ENCODE measurements at places on chromosomes 1 and 21. TPM values are rescaled to one million over a fixed set of nuclear protein-coding genes. Genes with fewer than 3 reads are reported as not detected.

DNA sequence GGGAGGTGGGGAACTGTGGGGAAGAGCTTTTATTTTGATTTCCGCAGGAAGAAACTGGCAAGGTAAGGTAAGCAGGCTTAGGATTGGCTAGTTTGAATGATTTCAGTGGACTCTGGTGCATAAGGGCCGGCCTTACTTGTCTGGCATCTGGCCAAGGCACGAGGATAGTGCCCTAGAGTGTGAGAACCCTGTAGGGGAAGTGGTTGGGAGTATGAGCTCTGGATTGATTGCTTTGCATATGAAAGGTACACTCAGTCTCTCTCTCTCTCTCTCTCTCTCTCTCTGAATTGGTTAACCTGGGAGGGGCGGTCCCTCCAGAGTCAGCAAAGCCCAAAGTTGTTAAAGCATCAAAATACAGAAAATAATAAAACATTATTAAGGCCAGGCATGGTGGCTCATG is 463.0 kb downstream of the SIPA1L2 start:
- no peaks in the 10 kb centered on the region for H3K36me3 ChIP-seq
- no peaks in the 10 kb centered on the region for H3K4me1 ChIP-seq
- no peaks in the 10 kb centered on the region for H3K27me3 ChIP-seq
- no peak overlapping the region for H3K27ac ChIP-seq
- H3K4me3 ChIP-seq = no peak overlapping the region

DNA sequence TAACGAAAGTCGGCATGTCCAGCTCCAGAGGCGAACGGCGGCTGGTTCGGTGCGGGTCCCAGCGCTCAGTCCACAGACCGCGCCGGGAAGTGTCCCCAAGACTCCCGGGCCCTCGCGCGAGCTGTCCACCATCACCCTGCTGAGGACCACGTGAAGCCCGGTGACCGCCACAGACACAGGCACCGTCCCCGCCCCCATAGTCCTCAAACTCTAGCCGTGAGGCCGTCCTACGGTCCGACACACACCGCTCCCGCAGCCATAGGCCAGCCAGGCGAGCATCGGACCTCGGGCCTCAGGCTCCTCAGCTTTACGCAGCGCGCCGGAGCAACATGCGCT is 535 bp downstream of the SETD4 start:
- no peak for DNase-seq
- H3K27me3 ChIP-seq = no peaks in the 10 kb centered on the region
- peaks cover 12% of the 10 kb centered on the region for H3K36me3 ChIP-seq
- H3K27ac ChIP-seq = peak overlapping the region; percentile 90

DNA sequence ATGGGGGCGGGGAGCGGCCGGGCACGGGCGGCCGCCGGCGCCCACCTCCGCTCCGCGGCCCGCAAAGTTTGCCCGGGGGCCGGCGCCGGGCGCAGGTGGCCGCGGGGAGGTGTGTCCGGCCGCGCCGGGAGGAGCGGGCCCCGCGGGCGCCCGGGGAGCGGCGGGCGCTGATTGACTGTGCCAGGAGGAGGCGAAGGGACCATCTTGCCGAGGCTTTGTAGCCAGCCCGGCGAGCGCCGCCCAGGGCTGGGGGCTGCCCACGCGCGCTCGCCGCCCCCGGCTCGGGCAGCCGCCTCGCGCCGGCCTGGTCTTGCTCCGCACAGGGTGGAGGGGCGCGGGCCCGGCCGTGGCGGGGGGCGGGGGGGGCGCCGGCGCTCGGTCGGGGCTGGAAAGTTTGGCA is 432 bp downstream of the EPHB2 start:
- peak; percentile 53 for DNase-seq
- no peak overlapping the region for H3K27ac ChIP-seq
- peaks cover 29% of the 10 kb centered on the region for H3K4me1 ChIP-seq
- H3K27me3 ChIP-seq = peaks cover 12% of the 10 kb centered on the region

DNA sequence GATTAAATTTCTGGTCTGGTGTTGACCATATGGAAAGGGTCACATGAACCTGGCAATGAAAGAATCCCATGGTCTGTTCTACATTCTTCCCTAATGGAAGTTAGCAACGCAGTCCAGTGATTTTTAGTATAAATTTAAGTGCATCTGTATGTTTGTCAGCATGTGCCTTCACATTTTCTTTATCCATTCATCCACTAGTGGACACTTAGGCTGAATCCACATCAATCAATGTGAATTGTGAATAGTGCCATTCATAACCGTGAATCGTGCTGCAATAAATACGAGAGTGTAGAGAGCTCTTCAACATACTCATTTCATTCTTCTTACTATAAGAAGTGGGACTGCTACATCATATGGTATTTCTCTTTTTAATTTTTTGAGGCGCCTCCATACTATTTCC is 12.7 kb upstream of the IFI16 start:
- H3K27ac ChIP-seq = no peak overlapping the region
- H3K27me3 ChIP-seq = no peaks in the 10 kb centered on the region
- peaks cover 11% of the 10 kb centered on the region for H3K4me1 ChIP-seq
- no peaks in the 10 kb centered on the region for H3K36me3 ChIP-seq
- no peak overlapping the region for H3K4me3 ChIP-seq
- no peak for DNase-seq

- H3K36me3 ChIP-seq = no peaks in the 10 kb centered on the region
- H3K4me1 ChIP-seq = peaks cover 70% of the 10 kb centered on the region
- no peaks in the 10 kb centered on the region for H3K27me3 ChIP-seq
- H3K27ac ChIP-seq = no peak overlapping the region
Measured at GRCh38 chr1:116379057-116379630, 6.1 kb downstream of the ATP1A1 start.

- no peak for DNase-seq
- no peak overlapping the region for H3K27ac ChIP-seq
- H3K4me3 ChIP-seq = no peak overlapping the region
Measured at GRCh38 chr1:94727846-94728715, 92.1 kb upstream of the SLC44A3 start.

- no peak overlapping the region for H3K4me3 ChIP-seq
- no peaks in the 10 kb centered on the region for H3K27me3 ChIP-seq
- DNase-seq = no peak
- no peaks in the 10 kb centered on the region for H3K36me3 ChIP-seq
Measured at GRCh38 chr1:77834771-77835334, 53.6 kb upstream of the NEXN start.

DNA sequence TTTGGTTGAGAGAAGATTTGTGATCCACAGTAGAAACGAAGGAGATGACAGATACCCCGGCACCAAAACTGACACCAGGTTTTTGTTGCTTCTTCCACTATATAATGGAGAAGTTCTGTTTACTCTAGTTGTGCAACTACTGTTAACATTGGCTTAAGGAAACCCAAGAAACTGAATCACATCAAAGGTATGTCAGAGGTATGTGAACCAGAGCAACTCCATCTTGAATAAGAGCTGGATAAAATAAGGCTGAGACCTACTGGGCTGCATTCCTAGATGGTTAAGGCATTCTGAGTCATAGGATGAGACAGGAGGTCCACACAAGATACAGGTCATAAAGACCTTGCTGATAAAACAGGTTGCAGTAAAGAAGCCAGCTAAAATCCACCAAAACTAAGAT is 173.7 kb upstream of the CAMK1G start:
- no peak overlapping the region for H3K27ac ChIP-seq
- DNase-seq = no peak
- no peak overlapping the region for H3K4me3 ChIP-seq
- peaks cover 24% of the 10 kb centered on the region for H3K4me1 ChIP-seq
- H3K27me3 ChIP-seq = no peaks in the 10 kb centered on the region

- no peak overlapping the region for H3K27ac ChIP-seq
- no peaks in the 10 kb centered on the region for H3K27me3 ChIP-seq
- DNase-seq = no peak
- H3K4me3 ChIP-seq = no peak overlapping the region
- H3K4me1 ChIP-seq = no peaks in the 10 kb centered on the region
- no peaks in the 10 kb centered on the region for H3K36me3 ChIP-seq
Measured at GRCh38 chr1:232965912-232966217, 15.5 kb downstream of the NTPCR start.

- H3K27ac ChIP-seq = no peak overlapping the region
- H3K36me3 ChIP-seq = no peaks in the 10 kb centered on the region
- no peak overlapping the region for H3K4me3 ChIP-seq
- no peaks in the 10 kb centered on the region for H3K4me1 ChIP-seq
- DNase-seq = no peak
Measured at GRCh38 chr1:74280642-74281396, 45.6 kb downstream of the TNNI3K start.

GRCh38 chr1:90959352-90960206 is 62.3 kb downstream of the ZNF644 start:
- no peaks in the 10 kb centered on the region for H3K27me3 ChIP-seq
- H3K4me1 ChIP-seq = no peaks in the 10 kb centered on the region
- no peak for DNase-seq
- no peak overlapping the region for H3K4me3 ChIP-seq
- H3K27ac ChIP-seq = no peak overlapping the region

- peak overlapping the region; percentile 15 for H3K4me3 ChIP-seq
- H3K4me1 ChIP-seq = peaks cover 18% of the 10 kb centered on the region
- H3K36me3 ChIP-seq = no peaks in the 10 kb centered on the region
- peak; percentile 61 for DNase-seq
- peak overlapping the region; percentile 89 for H3K27ac ChIP-seq
Measured at GRCh38 chr21:28639737-28640136, 352.9 kb downstream of the LTN1 start.

- H3K4me3 ChIP-seq = no peak overlapping the region
- H3K27ac ChIP-seq = no peak overlapping the region
- DNase-seq = no peak
- H3K36me3 ChIP-seq = no peaks in the 10 kb centered on the region
- no peaks in the 10 kb centered on the region for H3K27me3 ChIP-seq
- peaks cover 31% of the 10 kb centered on the region for H3K4me1 ChIP-seq
Measured at GRCh38 chr1:29519788-29520110, 283.4 kb downstream of the PTPRU start.

- DNase-seq = no peak
- no peaks in the 10 kb centered on the region for H3K27me3 ChIP-seq
- H3K4me1 ChIP-seq = no peaks in the 10 kb centered on the region
- no peak overlapping the region for H3K27ac ChIP-seq
- no peak overlapping the region for H3K4me3 ChIP-seq
Measured at GRCh38 chr1:240363315-240363714, 248.6 kb downstream of the GREM2 start.

DNA sequence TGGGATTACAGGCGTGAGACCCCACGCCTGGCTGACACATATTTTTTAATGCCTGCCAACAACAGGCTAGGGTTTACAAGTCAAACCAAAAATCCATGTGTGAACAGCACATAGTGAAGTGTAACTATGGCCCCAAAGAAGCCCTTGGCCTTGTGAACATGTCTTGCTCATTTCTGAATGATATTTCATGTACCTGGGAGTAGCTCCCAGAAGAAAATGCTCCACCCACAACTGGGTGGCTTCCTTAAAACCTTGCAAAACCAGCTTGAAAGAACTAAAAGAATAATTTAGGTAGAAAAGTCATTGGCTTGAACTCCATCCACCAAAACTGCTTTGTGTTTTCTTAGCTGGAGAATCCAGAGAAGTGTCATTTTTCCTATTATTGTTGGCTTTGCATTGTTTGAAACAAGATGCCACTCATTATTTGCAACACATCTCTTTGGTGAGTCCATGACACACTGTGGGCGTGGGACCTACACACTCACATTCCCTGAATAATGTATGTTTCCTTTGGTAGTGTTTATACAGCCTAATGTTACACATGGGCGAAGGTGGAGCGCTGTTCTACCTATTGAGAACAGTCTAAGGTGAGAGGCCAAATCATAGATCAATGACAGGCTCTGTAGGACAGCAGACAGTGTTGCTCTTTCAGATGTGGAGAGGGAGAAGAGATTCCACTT is 28.5 kb upstream of the SDE2 start:
- H3K27ac ChIP-seq = no peak overlapping the region
- no peak for DNase-seq
- H3K4me3 ChIP-seq = no peak overlapping the region

GRCh38 chr1:16612332-16613172 is 812 bp downstream of the NBPF1 start:
- peak; percentile 88 for DNase-seq
- peak overlapping the region; percentile 51 for H3K4me3 ChIP-seq
- no peaks in the 10 kb centered on the region for H3K36me3 ChIP-seq
- H3K4me1 ChIP-seq = peaks cover 33% of the 10 kb centered on the region
- no peak overlapping the region for H3K27ac ChIP-seq

DNA sequence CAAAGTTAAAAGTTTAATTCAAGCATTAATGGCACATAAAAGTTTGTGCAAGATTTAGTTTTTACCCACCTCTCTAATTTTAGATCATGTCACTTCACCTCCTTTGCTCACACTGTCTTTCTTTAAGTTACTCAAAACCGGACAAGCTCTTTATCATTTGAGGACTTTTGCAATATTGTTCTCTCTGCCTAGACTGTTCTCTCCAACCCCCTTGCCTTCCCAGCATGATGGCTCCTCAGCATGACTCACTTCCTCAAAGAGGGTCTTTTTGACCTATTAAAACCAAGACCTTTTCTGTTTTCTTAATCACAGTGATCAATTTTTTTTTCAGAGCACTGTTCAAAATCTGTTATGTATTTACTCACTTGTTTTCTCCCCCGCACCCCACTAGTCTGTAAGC is 61.3 kb downstream of the XKR8 start:
- no peaks in the 10 kb centered on the region for H3K27me3 ChIP-seq
- no peak overlapping the region for H3K4me3 ChIP-seq
- no peak overlapping the region for H3K27ac ChIP-seq
- no peaks in the 10 kb centered on the region for H3K4me1 ChIP-seq

DNA sequence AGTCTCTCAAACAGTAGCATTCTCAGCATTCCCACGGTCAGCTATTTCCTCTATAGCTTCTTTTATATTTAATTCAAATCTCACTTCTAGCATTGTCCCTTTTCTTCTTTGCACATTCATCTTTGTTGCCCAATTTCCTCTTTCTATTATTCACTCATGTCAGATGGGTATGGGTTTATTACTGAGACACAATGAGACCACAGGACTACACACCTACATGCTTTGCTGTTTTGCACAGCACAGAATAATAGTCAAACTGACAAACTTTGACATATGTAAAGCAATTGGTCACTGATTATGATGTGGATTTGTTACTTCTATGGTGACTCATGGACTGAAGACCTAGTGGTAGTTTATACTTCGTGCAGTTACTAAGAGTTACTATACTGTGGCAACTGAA is 5.8 kb upstream of the CD1C start:
- no peak overlapping the region for H3K27ac ChIP-seq
- DNase-seq = no peak
- H3K36me3 ChIP-seq = no peaks in the 10 kb centered on the region
- no peak overlapping the region for H3K4me3 ChIP-seq
- no peaks in the 10 kb centered on the region for H3K27me3 ChIP-seq
- H3K4me1 ChIP-seq = no peaks in the 10 kb centered on the region

- H3K27ac ChIP-seq = no peak overlapping the region
- no peak for DNase-seq
- peaks cover 73% of the 10 kb centered on the region for H3K27me3 ChIP-seq
- H3K4me3 ChIP-seq = peak overlapping the region; percentile 50
- H3K4me1 ChIP-seq = peaks cover 52% of the 10 kb centered on the region
- no peaks in the 10 kb centered on the region for H3K36me3 ChIP-seq
Measured at GRCh38 chr1:26162220-26162709, 3.4 kb downstream of the FAM110D start.

GRCh38 chr1:115829023-115829674 is 11.8 kb downstream of the NHLH2 start:
- H3K4me1 ChIP-seq = peaks cover 11% of the 10 kb centered on the region
- H3K27me3 ChIP-seq = peaks cover 39% of the 10 kb centered on the region
- H3K27ac ChIP-seq = no peak overlapping the region
- no peak for DNase-seq

TRIM46 gene
- 3.9 TPM for total RNA-seq

RXFP4 gene
- total RNA-seq = not detected

COL9A2 gene
- 3.7 TPM for total RNA-seq

HOOK1 gene
- total RNA-seq = 12.1 TPM

GPR52 gene
- 0.84 TPM for total RNA-seq

SCMH1 gene
- 16.1 TPM for total RNA-seq

GLIS1 gene
- total RNA-seq = not detected

DYNLT4 gene
- total RNA-seq = not detected

ADAM30 gene
- not detected for total RNA-seq

GNG12 gene
- total RNA-seq = 30.3 TPM

DNMT3L gene
- total RNA-seq = not detected
